ENCODE measurements at places on chromosomes 4 and X.

- DNase-seq = no peak
Observed at GRCh38 chr4:121555315-121556107, 141.3 kb downstream of the ANXA5 start.

GRCh38 chr4:56653461-56654237 is 27.4 kb downstream of the HOPX start:
- no peak for DNase-seq

GRCh38 chr4:182918791-182919302 is 1.7 kb upstream of the DCTD start:
- no peak for DNase-seq

DNA sequence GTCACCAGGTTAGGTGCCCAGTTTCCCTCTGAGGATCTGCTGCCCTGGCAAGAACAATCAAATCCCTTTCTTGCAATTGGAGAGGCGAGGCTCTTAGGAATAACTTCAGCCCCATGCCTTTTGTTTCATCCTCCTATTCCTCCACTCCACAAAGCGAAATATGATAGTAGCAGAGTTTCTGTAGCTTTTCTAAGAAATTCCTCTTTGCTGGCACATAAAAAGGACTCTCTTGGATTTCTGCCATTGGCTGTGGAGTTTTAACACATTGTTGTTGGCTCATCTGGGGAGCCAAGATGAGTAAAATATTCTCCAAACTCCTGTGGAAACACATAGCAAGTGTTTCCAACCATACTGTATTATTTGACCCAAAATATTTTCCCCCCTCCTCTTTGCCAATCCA is 11.0 kb upstream of the ADGRG2 start:
- no peak for DNase-seq

DNA sequence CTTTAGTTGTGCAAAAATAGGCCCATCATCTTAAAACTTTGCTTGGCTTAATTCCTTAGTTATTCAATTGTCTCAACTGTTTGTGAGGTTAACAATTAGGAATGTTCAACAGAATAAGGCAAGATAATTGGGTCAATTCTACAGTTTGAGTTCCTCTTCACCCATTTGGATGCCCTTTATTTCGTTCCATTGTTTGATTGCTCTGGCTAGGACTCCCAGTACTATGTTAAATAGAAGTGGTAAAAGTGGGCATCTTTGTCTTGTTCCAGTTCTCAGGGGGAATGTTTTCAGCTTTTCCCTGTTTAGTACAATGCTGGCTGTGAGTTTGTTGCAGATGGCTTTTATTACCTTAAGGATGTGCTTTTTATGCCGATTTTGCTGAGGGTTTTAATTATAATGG is 761.5 kb upstream of the GRIA3 start:
- DNase-seq = no peak

DNA sequence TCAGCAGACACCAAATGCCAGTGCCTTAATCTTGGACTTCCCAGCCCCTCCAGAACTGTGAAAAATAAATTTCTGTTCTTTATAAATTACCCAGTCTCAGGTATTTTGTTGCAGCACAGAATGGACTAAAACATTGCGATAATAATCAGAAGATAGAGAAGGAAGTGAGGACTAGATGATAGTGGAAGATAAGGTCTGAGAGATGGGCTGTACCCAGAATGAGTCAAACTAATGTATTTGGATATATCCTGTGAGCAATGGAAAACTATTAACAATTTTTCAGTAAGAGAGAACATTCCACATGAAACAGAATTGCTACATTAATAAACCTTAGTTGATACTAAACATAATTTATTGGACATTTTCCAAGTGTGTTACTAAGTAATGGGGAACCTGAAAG is 93.3 kb downstream of the FANCB start:
- no peak for DNase-seq

DNA sequence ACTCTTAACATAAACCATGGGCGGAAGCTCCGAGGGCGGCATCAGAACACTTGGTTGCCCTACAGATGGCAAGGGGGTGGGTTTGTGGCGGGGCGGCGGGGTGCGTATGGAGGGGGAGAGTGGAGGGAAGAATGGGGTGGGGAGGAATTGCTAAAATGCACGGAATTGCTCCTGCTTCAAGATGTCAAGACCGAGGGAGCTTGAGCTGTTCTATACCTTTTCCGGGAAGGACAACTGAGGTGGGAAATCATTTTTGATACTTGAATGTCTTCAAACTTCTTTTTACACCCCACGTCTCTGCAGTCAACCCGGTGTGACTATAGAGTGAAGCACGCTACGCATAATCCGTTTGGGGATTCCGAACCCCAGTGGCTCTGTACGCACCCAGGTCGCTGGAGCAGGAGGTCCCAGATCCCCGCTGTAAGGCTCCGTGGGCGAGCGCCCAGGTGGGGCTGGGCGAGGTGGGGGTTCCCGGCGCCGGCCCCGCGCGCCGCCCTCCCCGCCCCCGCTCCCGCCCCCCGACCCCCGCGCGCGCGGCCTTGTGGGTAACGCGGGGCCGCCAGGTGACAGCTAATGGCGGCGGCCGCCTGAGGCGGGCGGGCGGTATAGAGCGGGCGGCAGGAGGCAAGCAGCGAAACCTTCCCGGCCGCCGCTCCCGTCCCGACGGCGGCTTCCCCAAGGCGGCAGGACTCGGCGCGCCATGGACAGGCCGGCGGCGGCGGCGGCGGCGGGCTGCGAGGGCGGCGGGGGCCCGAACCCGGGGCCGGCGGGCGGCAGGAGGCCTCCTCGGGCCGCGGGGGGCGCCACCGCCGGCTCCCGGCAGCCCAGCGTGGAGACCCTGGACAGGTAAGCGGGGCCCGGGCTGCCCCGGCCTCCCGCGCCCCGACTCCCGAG is at the start of gene MTMR1:
TSS of gene MTMR1 (plus strand) at position 566 of the 894 bp plus-strand sequence. CDS start at position 701, 135 bp downstream.
- DNase-seq = no peak

GRCh38 chr4:128349921-128350320 is 62.3 kb upstream of the PGRMC2 start:
- no peak for DNase-seq

DNA sequence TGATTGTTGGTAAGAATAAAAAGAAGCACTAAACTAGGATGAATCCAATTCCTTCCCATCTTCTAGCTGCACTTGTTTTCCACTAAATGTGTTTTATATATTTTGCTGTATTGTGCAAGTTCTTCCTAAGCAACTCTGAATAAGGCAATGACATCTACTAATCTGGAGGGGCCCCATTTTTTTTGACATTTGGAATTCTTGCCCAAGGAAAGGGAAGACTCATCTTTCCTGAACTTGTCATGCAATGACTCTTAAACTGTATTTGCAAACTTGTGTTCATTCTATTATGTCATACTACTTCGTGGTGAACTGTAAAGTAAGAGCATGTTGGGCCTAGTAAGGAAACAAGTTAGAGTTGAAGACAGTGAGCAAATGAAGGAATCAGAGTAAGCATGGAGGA is 45.9 kb downstream of the FREM3 start:
- DNase-seq = no peak

GRCh38 chrX:69063486-69063885 is 101.8 kb downstream of the PJA1 start:
- DNase-seq = no peak

DNA sequence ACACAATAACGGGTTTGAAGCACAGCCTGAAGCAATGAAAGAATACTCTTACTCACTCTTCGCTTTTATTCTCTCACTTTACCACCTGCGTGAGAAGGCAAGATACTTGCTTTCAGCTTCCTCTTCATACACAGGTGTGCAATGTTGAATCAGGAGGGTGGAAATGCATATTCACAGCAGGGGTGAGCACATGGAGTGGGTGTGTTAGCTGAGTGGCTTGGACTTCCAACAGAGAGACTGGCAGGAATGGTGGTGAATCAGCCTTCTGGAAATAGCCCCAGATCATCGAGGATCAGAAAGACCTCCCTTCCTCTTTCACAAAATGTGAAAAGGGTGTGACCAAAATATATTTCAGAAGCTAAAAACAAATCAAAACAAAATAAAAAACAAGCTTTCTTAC is 521.2 kb downstream of the STIM2 start:
- no peak for DNase-seq

DNA sequence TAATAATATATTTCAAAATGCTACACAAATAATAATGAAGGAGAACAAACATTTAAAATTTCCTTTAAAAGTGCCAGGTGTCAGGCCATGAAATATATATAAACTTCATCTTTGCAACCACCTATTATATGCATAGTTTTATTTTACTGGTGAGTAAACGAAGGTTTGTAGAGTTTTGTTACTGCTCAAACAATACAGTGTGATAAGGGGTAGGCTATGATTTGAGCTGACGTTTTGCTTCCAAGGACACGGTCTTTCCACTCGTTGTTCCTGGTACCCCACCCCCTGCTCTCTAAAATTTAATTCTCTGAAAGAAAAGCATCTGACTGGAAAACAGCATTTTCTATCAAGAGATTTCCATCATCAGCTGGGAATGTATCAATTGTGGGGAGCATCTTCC is 27.2 kb upstream of the GPRIN3 start:
- DNase-seq = no peak

DNA sequence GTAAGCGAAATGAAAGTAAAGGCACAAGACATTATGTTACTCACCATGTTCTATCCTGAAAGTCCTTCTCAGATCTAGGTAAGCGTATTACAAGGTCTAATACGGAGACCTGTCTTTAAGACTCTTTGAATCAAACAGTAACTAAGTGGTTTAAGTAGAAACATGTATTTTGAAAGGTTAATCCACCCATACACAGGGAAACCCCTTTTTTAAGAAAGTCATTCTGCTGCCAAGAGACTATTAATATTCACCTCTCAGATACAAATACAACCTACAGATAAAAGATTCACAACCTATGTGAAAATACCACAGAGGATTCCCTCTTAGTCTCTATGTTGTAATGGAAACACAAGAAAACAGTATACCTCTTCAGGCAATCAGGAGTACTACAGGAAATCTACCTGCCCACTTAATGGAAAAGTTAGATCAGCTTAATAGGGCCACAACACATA is 63.2 kb upstream of the TNIP3 start:
- DNase-seq = no peak

GRCh38 chr4:6390356-6390755 is 82.1 kb downstream of the PPP2R2C start:
- DNase-seq = no peak

- DNase-seq = no peak
Observed at GRCh38 chr4:21290562-21290961, 590.3 kb downstream of the PACRGL start.

DNA sequence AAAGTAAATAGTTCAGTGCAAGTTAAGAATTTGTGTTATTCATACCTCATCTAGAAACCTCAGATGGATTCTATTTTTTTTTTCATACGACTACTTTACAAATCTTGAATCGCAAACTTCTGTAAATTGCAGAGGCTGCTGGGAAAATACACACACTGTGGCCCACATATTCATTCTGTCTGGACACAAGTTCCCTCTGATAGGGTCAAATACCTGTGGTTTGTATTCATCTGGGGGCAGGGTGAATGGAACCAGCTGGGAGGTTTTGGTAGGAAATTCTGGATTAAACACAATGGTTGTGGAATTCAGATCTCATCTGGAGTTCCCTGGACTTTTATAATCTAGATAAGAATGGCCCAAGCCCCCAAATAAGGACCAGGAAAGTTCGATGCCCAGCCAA is 56.2 kb downstream of the SPATA18 start:
- DNase-seq = no peak

DNA sequence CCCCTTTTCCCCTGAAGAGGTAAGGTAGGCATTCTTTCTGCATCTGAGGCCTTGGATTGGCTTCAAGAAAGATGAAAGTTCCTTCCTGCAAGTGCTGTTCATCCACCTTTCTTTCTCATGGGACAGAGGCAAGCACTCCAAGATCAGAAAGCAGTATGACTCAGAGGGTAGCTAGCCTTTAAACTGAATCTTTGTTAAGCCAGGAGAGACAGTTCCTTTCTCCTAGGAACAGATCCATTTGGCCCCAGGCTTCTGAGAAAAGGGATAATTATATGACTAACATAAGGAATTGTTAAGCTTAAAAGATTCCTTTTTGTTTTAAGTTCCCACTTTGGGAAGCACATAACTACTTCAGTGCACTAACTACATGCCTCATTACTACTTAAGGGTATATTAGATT is 192.0 kb downstream of the PPP3CA start:
- DNase-seq = no peak

GRCh38 chr4:65343342-65343741 is 326.9 kb downstream of the EPHA5 start:
- no peak for DNase-seq

DNA sequence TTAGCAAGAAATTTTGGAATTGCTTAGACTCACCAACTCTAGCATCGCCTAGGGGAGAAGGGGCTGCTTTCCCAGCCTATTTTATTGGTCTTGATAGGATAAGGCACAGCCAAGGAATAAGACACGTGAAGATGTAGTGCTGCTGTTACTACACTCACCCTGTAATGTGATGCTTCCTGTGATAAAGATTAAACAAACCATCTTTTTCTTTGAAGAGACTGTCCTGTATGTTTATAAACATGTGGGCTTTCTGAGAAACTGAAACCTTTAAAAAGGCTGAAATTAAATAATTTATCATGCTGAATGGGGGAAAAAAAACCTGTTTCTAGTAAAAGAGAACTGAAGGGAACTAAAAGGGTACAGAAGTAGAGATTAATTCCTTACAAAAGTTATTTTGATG is 13.2 kb downstream of the TAPT1 start:
- no peak for DNase-seq

DNA sequence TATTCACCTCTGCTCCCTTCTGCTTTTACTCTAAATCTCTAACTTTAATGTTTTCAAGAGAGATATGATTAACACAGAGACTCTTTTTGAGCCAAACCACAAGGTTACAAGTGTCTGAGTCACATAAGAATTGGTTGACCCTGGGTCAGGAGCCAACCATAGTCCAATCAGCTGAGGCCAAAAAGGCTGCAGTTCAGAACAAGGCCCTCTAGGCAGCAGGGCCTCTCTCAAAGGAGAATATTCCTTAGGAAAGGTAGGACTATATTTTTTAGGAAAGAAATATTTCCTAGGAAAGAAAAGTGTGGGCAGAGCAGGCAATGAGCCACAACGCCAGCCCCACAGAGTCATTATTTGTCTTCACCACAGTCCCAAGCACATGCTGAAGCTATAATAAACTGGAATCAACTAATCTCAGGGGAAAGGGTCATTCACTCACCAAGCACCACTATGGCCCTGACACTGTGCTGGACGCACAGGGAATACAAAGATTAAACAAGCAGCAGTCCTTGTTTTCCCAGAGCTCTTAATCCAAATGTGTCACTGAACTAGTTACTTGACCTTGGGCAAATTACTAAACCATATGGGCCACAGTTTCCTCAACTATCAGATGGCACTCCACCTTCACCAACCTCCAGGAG is 2.2 kb downstream of the ATP8A1 start:
- DNase-seq = no peak

GRCh38 chr4:122827879-122828601 is 1.4 kb downstream of the FGF2 start:
- DNase-seq = no peak

DNA sequence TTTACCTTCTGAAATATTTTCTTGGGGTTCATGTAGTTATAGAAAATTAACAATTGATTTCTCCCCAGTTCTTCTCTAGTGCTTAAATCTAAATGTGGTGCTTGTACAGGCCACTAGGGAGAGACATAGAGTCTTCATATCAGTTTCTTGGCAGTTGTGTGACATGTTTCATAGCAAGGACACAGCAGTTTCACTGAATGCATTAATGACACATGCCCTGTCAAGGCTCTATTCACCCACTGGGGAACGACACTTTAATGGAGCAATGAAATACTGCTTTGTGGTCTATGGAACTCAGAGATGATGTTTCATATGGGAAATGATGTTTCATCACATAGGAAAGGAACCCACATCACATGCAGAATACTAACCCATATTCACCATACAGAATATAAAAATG is 2.8 kb downstream of the VEGFC start:
- no peak for DNase-seq

GRCh38 chr4:29541757-29542156 is 1178.4 kb upstream of the PCDH7 start:
- no peak for DNase-seq

GRCh38 chrX:119686087-119686691 is 6.8 kb downstream of the SEPTIN6 start:
- DNase-seq = no peak

All from activated CD8-positive, alpha-beta memory T cell treated with anti-CD3 and anti-CD28 coated beads for 48 hours (primary cell).